ENCODE measurements at places on chromosomes 5 and 9. TPM values are rescaled to one million over a fixed set of nuclear protein-coding genes. Genes with fewer than 3 reads are reported as not detected.

DNA sequence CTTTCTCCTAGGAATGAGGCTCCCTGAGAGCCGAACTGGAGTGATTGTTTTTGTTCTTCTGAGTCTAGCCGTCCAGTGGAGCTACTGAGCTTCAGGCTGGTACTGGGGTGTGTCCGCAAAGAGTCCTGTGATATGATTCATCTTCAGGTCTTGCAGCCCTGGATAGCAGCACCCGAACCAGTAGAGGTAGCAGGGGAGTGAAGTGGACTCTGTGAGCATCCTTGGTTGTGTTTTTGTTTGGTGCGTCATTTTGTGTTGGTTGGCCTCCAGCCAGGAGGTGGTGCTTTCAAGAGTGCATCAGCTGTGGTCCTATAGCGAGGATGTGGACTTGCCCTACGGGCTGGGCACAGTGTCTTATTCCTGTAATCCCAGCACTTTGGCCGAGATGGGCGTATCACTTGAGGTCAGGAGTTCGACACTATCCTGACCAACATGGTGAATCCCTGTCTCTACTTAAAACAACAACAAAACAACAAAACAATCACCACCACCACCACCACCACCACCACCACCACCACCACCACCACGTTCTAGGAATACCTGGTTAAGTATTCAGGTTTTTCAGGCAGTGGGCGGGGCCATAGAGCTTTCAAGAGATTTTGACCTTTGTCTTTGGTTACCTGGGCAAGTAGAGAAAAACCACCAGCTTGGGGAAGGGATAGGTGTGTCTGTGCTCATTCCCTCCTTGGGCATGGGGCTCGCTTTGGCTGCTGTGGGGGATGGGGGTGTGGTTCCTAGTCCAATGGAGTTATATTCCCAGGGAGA lies 154.0 kb downstream of the WDR70 start:
- no peak for DNase-seq

- no peak for DNase-seq
Measured at GRCh38 chr9:91273853-91274552, 87.7 kb downstream of the AUH start.

GRCh38 chr9:71515107-71515506 lies 253.2 kb downstream of the CEMIP2 start:
- no peak for DNase-seq

FRRS1L gene
- not detected for total RNA-seq

LCN2 gene
- not detected for total RNA-seq

GRCh38 chr9:136399176-136400037 lies 563 bp downstream of the SNAPC4 start:
- peak; percentile 43 for DNase-seq

GRCh38 chr5:169343766-169344165 lies 42.8 kb upstream of the SLIT3 start:
- DNase-seq = no peak

DNA sequence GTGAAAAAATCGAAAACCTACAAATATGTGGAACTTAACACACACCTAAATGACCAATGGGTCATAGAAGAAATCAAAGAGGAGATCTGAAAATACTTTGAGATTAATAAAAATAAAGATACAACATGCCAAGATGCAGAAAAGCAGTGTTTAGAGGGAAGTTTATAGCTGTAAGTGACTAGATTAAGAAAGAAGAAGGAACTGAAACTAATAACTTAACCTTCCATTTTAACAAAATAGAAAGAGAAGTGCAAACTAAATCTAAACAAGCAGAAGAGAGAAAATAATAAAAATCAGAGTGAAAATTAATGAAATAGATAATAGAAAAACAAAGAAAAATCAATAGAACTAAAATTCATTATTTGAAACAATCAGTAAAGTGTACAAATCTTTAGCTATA lies 103.0 kb upstream of the MAMDC2 start:
- DNase-seq = no peak

DNA sequence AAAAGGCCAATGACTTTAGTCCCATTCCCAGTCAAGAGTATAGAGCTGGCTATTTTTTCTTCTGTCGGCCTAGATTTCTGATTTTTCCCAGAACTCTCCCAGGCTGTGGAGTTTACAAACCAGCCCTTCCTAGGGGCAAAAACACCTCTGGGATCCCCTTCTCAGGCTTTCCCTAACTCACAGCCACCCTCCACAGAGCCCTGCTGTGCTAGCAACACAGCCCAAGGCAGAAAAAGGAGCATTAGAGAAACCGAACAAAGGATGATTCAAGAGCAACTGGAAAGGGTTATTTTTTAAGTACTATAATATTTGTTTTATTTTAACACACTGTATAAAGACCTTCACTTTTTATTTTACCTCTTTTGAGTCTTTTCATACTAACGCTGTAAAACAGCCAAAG lies 234.8 kb downstream of the GLIS3 start:
- no peak for DNase-seq

FOXD4 gene
- total RNA-seq = 0.52 TPM

All from activated CD8-positive, alpha-beta T cell treated with anti-CD3 and anti-CD28 coated beads, Interleukin-2, amount 10 ng/mL, durations not matched to agents 7 days and 5 days (primary cell).